ENCODE measurements at places on chromosomes 13 and 19.
A peak's percentile ranks its signal among the peaks of the same experiment; 100 is the strongest.

DNA sequence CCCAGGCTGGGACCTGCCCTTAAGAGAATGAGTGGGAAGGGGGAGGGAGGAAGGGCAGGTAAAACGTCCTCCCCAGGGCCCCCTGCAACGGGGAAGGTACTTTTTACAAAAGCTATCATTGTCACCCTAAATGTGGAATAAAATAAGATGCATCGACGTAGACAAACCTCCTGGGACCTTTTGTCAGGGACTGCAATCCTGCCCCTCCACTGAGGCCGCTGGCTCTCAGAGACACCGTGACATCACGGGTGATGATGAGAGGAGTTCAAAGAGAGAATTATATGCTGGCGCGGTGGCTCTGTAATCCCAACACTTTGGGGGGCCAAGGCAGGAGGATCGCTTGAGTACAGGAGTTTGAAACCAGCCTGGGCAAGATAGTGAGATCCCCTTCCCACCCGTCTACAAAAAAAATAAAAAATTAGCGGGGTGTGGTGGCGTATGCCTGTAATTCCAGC is 1.8 kb upstream of the MYBPC2 start:
- no peak for DNase-seq

DNA sequence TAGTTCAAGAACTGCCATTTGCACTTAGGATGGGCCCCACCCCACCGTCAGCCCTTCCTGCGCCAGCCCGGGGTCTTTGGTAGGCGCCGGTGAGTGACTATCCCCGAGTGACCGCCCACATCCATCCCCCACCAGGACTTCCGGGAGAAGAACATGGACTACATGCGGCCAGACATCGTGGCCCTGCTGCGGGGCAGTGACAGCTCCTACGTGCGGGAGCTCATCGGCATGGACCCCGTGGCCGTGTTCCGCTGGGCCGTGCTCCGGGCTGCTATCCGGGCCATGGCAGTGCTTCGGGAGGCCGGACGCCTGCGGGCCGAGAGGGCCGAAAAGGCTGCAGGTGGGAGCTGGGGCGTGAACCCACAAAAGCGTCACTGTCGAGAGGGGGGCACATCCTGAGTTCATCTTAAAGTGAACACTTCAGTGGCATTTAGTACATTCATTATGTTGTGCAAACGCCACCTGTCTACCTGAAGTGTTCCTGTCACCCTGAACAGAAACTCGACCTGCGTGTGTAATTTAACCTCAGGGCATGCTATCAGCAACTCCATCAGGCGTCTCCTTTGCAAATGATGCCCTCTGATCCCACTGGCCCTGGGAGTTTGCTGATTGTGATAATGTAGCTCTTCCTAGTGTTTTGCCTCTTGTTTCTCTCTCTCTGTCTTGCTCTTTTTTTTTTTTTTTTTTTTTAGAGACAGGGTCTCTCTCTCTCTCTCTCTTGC is 42.4 kb upstream of the USE1 start:
- DNase-seq = no peak

- no peak for DNase-seq
Measured at GRCh38 chr19:14544977-14545715, 15.8 kb downstream of the TECR start.

DNA sequence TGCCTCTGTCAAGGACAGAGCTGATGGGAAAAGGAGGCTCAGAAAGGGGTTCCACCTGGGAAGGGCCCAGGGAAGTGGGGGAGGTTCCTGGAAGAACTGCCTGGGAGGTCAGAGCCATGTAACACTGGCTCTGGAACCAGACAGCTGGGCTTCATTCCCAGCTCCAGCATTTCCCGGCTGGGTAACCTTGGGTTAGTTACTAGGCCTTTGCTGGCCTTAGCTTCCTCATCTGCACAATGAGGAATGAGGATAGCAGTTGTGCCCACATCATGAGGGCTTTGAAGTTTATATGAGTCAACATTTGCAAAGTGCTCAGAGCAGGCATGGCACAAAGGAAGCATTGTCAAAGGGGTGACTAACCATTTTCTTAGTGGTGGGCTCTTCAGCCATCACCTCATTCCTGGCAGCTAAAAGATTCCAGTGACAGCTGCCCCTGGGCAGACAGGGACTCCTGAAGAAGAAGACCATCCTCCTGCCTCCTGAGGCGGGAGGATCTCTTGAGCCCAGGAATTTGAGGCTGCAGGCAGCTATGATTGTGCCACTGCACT is 1.7 kb upstream of the DNAJB1 start:
- DNase-seq = peak; percentile 84

GRCh38 chr19:3810708-3811355 is 24.7 kb upstream of the MATK start:
- DNase-seq = no peak

DNA sequence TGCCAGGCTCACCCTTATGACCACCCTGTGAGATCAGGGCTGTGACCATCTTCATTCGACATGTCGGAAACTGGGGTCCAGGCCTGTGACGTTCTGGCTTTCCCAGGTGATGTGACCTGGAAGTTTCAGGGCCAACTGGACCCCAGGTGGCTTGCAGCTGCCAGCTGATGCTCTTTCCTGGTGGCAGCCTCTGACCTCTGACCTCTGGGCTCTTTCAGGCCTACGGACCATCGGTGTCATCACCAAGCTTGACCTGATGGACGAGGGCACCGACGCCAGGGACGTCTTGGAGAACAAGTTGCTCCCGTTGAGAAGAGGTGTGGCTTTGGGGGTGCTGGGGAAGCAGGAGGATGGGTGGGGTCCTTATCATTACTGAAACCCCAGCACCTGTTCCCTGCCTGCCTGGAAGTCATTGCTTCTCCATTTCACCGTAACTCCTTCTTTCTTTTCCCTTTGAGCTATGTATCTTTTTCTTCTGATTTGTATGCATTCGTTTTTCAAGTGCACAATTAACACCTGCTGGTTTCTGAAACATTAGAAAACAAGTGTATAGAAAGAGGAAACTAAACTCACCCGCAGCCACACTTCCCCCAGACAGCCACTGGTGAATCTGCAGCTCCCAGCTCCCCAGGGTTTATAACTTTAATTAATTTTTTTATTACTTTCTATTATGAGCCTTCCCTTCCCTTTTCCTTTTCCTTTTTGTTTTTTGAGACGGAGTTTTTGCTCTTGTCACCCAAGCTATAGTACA is 58.9 kb downstream of the TMED1 start:
- no peak for DNase-seq

DNA sequence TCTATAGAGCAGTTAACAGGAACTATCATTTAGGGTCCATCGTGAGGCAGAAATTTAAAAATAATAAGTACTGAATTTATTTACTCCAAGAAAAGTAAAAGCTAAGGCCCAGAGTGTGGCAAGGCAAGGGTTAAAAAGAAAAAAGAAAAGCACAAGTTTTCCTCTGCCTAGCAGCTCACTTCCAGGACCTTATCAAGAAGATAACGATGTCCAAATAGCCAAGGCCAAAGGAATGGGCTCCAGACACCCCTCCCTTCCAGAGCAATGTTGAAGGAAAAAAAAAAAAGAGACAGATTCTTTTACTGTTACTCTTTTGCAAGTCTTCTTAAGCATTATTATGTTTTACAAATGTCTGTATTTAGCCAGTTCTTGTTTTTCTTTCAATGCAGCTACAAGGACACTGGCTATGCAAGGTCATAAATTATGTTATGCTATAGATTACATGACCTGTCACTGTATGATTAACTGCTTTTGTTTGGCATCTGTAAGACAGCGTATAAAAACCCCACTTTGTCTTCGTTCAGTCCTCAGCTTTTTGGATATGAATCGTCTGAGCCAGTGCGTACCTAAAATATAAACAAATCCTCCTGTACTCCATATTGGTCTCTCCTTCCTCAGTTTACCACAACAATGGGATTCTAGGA is 2.9 kb upstream of the ZNF700 start:
- DNase-seq = no peak

GRCh38 chr13:52879950-52880741 is 31.7 kb upstream of the PCDH8 start:
- no peak for DNase-seq

DNA sequence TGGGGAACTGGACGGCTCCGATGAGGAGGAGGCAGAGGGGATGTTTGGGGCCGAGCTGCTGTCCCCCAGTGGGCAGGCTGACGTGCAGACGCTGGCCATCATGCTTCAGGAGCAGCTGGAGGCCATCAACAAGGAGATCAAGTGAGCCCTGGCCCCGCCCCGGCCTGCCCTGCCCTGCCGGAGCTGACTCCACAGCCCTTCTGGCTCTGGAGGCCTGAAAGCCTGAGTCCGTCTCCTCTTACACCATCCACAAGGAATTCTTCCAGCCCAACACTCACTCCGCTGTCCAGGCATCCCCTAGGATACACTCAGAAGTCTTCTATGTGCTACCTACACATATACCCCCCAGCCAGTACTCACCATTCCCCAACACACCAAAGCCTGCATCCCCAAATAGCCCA is 17.4 kb downstream of the PPFIA3 start:
- no peak for DNase-seq

GRCh38 chr19:47430041-47430802 is 10.9 kb upstream of the MEIS3 start:
- peak; percentile 9 for DNase-seq

- no peak for DNase-seq
Measured at GRCh38 chr13:42623916-42624315, 50.0 kb downstream of the TNFSF11 start.

GRCh38 chr19:16296713-16297112 is 27.9 kb upstream of the KLF2 start:
- no peak for DNase-seq

- DNase-seq = no peak
Measured at GRCh38 chr19:21891086-21891485, 55.1 kb upstream of the ZNF43 start.

GRCh38 chr19:10295305-10295846 is 5.6 kb downstream of the ICAM5 start:
- DNase-seq = no peak

DNA sequence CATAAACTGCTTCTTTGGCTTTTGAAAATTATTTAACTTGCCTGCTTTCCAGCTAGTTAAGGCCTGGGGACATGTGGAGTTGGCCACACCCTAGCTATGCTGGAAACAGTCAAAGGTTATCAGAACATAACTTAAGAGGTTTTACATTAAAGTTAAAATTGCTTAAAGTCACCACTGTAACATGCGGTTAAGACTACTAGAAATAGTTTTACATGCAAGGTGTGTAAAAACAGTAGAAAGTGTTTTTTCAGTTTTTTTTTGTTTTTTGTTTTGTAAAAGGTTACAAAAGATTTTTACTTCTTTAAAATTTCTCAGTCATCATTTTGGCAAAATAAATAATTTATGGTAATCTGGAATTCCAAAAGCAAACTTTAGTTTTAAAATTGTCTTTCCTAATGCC is 763.1 kb downstream of the UQCRFS1 start:
- DNase-seq = no peak

- no peak for DNase-seq
Measured at GRCh38 chr13:29459813-29460355, 135.6 kb downstream of the SLC7A1 start.

DNA sequence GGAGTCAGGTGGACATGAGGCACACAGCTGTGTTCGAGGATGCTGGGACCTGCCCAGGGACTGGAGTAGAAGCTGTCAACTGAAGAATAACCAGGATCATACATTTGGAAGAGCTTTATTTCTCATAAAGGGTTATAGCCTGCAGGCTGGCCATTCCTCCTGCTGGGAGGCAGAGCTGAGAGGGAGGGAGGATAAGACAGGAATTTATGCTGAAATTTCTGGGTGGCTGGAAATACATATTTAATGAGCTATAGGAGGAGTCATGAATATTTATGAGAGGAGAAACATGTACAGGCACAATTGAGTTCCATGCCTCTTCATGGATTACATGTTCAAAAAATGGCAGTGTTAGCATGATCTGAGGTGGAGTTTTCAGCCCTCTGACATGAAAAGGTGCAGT is 151.9 kb downstream of the SHISA2 start:
- no peak for DNase-seq

DNA sequence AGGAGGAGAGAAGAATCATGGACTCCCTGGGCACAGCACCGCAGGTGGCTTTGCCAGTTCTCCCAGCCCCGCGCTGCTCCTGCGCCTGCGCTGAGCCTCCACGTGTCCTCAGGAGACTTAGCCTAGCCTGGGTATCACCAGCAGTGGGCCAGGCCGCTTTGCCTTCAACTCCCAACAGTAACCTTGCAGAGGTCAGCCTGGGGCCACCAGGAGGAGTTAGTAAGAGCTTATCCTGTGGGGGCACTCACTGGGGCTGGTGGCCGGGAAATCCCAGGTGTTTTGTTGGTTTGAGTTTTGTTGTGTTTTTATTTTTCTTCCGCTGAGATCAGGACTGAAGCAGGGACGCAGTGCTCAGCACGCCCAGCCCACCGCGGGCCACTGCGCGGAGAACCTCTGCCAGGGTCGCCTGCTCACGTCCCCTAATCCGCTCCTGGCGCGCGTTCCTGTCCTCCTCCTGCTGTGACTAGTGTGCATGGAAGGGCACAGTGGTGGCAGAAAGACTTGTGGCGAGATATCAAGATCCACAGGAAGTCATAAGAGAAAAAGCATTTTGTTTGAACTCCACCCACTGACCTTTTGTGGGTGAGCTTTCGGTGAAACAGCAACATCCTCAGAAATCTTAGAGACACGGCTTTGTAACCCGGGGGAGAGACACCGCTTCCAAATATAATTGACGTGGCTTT is 207.4 kb upstream of the RFC3 start:
- DNase-seq = peak; percentile 47

All from kidney glomerular epithelial cell (primary cell).